ENCODE measurements at places on chromosomes 12 and 14.

- DNase-seq, result no peak
These were observed 715 bp downstream of the CACNB3 start for GRCh38 chr12:48818831-48819590.

DNA sequence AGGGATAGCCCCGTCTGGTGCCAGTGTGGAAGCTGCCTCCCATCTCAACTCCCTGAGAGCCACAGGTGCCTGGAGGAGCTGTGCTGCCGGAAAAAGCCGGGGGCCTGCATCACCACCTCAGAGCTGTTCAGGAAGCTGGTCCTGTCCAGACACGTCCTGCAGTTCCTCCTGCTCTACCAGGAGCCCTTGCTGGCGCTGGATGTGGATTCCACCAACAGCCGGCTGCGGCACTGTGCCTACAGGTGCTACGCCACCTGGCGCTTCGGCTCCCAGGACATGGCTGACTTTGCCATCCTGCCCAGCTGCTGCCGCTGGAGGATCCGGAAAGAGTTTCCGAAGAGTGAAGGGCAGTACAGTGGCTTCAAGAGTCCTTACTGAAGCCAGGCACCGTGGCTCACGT lies 25.5 kb upstream of the P2RX4 start:
- no peak for DNase-seq

- no peak for DNase-seq
These were observed 24.8 kb downstream of the GPR68 start for GRCh38 chr14:91219517-91220389.

DNA sequence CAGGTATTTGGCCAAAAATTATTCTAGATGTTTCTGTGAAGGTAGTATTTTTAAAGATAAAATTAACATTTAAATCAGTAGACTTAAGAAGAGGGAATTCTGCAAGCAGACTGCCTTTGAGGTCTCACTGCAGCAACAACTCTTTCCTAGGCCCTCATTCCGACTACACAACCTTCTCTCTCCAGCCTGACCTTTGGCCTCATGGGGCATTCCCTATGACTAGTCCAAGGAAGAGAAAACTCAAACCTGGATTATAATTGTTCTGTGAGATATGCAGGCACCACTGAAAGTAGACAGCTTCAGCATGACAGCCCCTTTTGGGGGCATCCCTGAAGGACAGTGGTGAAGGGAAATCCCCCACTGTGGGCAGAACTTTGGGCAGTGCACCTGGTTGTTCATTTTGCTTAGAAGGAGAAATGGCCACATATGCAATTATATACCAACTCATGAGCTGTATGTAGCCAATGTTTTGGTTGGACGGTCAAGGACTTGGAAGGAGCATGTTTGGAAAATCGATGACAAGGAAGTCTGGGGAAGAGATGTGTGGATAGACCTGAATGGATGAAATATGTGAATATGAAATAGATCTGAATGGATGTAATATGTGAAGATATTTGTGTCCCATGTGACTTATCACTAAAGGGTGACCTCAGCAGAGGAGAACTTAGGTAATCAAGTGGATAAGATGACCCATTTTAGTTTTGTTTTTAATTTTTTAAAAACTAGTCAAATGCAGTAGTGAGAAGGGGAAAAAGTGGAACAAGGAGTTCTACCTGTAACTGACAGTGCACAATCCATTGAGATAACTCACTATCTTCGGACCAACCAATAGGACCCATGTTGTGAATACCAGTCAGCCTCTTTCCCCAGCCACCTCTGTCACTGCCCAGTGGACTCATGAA lies 233.3 kb upstream of the FOXN3 start:
- DNase-seq, result no peak
